ENCODE measurements at places on chromosomes 6 and 20.

DNA sequence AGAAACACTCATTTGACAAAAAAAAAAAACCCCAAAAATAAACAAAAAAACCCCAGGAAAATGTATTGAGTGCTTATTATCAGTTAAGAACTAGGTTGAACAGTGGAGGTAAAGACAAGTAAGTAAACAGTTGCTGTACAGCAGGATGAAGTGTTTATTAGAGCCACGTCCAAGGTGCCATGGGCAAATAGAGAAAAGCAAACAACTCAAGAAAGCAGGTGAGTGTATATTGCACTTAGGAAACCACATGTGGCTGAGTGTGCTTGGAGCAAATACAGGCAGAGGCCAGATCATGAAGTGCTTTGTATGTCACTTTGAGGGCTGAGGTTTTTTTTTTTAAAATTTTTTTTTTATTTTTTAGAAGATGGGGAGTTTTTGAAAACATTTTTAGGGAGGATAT lies 98.3 kb downstream of the MACROD2 start:
- DNase-seq = no peak

- DNase-seq = no peak
Measured at GRCh38 chr6:89464295-89464694, 31.3 kb downstream of the ANKRD6 start.

DNA sequence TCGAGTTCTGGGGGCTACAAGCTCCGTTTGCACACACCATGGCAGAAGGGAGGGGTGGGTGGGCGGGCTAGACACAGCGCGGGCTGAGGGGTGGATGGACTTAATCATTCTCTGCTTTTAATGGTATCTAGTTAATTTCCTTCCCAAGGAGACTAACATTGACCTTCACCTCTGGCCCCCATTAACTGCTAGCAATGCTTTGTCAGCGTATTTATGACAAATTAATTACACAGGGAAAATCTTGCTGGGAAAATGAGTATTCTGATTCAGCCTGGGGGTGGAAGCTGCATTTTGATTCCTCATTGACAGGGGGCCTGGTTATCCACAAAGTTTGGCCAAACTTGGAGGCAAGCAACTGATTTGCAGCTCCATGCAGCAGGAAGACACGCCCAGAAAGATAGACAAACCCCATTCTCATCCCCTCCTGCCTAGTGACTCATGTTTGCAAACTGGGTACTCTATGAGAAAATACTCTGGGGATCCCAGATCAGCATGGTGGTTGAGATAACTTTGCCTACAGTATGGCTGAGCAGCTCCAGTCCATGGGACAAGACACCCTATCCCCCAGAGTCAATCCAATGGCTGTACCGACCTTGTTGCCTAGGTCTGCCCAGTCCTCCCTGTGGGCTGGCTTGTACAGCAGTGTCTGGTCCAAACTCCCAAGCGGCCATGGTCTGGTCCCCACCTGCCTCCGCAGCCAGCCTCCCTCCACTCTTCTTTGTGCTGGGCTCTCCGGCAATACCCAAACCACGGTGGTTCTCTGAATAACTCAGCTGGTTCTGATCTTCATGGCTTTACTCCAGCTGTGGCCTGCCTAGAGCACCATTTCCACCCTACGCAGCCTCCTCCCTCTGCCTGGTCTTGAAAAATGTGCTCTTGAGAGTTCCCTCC lies 19.7 kb downstream of the ZBP1 start:
- no peak for DNase-seq

GRCh38 chr6:134607411-134607810 lies 289.5 kb upstream of the SGK1 start:
- no peak for DNase-seq

DNA sequence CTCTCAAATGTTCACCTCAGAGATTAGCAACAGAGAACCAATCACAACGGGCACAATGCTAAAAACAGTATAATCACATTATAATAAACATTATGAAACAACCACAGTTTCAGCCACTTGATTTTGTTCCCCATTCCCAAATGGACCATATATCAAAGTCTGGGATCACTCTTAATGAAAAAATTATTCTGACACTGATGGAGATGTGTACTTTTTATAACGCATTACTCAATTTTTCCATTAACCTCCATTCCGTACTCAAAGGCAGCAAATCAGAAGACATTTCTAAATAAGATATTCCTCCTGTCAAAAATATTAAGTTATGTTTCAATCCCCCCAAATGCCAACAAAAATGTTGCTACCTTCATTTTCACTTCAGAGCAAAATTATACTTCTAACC lies 2.8 kb downstream of the CPNE1 start:
- DNase-seq = no peak

- DNase-seq = no peak
Measured at GRCh38 chr20:63247671-63248228, 6.5 kb downstream of the NKAIN4 start.

- DNase-seq = no peak
Measured at GRCh38 chr6:27679308-27679963, 206.5 kb upstream of the ZNF184 start.

Data from smooth muscle cell of the brain vasculature (primary cell).